ENCODE measurements at places on chromosomes 11 and 22.

- no peak for DNase-seq
Observed at GRCh38 chr11:57182896-57183295, 1.1 kb downstream of the LRRC55 start.

- no peak for DNase-seq
Observed at GRCh38 chr22:49464037-49464436, 363.6 kb downstream of the BRD1 start.

DNA sequence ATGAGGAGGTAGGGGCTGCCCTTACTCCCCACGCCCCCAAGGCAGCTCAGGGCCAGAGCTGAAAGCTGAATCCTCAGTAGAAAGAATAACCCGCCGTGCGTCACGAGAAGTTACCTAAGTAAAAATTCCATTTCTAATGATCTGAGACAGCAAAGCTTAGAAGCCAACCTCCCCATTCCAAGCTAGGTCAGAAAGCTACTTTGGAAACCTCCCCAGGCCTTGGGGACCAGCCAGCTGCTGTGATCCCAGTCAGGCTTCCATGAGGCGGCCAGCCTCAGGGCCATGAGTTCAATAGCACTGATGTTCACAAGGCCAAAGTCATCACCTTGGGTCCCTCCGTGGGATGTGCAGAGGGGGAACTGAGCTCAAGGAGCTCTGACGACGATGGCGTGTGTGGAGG is 6.9 kb downstream of the SHISAL1 start:
- DNase-seq, result no peak

DNA sequence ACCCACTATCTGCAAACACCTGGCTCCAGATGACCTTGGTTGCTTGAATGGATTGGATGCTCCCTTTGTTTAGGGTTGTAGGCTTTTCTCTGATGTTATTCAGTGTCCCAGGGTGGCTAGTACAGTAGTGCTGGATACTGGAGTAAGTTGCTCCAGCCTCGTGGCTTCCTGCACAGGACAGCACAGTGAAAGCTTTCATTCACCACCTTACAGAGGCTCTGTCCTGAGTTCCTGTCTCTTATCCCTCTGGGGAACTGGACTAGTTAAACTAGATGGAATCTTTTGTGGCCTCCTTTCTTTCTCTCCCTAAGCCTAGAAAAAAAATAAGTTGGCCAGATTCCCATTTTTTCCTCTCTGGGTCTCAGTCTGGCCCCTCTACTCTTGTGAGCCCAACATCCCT is 42.6 kb downstream of the MRPL48 start:
- DNase-seq, result no peak

GRCh38 chr11:123690485-123690884 is 36.1 kb upstream of the SCN3B start:
- no peak for DNase-seq

- no peak for DNase-seq
Observed at GRCh38 chr11:37689951-37690350, 1091.9 kb upstream of the RAG2 start.

DNA sequence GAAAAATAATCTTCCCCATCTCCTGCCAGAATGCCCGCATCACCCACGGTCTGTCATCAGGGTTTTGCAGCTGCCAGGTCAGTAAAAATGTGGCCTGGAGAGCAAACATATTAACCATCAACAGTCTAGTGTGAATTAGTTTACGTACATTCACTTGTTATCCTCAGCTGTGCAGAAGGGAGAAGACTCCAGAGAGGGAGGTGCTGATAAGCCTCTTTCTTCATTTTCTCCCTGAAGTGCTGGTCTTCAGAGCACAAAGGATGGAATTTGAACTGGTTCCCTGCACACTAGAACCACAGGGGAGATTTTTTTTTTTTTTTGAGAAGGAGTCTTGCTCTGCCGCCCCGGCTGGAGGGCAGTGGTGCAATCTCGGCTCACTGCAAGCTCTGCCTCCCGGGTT is 8.2 kb downstream of the FGF19 start:
- DNase-seq, result no peak

GRCh38 chr11:76776472-76776871 is 6.7 kb upstream of the TSKU start:
- DNase-seq, result no peak

DNA sequence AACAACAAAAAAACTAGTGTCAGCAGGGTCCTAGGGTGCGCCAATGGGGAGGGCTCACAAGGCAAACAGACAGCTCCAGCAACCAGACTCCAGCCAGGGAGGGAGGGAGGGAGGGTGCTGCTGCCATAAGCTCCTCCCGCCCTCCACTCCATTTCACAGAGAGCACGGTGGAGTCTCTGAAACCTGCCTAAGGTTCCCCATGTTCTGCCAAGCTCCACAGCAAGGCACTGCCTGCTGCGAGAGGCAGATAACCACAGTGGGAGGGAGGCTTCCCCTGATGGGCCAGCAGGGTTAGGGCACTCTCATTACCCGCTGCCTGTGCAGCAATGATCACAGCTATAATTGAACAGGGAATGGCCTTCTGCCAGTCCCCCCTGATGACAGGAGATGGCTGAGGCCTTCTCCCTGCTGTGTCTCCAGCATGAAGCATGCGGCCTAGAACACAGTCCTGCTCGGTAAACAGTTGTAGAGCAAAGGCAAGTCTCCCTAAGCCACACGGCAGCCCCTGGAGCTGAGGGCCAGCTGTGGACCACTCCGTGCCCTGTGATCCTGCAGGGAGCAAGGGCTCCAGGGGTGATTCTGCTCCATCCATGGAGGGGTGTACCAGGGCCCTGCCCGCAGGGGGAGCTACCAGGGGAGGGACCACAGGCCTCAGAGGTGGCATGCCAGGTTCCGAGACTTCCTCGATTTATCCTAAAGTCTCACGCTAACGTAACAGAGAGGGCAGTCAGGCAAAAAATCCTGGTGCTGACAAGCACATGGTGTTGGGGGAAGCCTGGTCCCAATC is 42.9 kb downstream of the PC start:
- DNase-seq, result no peak

DNA sequence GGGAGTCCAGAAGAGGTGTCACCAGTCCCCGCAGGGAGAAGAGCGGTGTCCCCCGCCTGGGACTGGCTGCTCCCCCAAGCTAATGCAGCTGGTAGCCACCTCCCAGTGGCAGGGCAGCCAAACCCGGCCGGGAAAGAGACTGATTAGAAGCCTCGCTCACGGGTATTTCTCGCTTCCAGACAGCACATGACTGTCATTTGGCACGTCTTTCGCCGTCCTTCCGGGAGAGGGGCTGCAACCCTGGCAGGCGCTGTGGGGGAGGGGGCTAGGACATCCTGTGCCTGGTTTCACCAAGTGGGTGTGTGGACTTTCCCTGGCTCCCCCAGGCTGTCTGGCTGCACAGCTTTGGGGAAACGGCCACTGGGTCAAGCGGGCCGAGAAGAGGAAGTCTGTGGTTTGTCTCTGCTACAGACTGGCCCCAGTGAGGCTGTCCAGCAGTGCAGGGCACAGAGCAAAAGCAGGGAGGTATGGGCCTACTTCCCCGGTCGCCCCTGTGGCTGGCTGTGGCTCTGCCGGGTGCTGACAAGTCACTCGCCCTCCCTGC is 3.8 kb downstream of the CD81 start:
- DNase-seq, result no peak

GRCh38 chr11:8484251-8484650 is 109.8 kb downstream of the STK33 start:
- no peak for DNase-seq

DNA sequence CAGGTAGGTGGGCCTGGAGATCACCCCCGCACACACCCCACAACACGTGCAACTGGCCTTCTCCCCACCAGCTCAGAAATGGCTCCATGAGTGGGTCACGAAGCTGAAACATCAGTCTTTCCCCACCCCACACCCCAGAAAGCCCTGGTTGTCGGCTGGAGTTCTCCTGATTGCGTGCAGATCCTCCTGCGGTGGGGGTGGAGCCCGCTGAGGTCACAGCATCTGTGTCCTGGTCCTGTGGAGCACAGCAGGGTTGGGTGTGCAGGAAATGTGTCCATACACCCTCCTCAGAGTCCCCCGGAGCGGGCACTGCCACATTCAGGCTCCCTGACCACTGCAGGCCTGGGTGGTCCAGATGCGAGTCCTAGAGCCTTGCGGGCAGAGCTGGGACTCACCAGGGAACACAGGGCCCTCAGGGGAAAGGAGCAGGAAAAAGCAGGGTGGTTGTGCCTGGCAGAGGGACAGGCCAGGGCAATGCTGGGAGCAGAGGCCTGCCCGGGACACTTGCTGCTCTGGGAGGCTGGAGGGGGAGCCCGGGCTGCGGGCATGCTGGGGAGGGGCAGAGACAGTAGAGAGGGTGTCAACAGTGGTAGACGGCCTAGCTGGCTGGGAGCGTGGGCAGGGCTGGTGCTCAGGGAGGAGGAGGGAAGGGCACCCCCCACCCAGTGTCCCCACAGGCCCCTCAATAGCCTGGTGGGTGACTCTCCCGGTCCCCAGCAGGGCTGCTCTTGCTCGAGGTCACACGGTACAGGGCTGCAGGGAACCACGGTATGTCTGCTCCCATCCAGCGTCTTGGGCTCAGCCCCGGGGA is 42.4 kb upstream of the PPARA start:
- no peak for DNase-seq

GRCh38 chr11:63920126-63920938 is 3.4 kb upstream of the RCOR2 start:
- DNase-seq, result no peak

- no peak for DNase-seq
Observed at GRCh38 chr11:118792570-118793124, 1.7 kb upstream of the DDX6 start.

- no peak for DNase-seq
Observed at GRCh38 chr11:100484948-100485347, 202.1 kb upstream of the ARHGAP42 start.

DNA sequence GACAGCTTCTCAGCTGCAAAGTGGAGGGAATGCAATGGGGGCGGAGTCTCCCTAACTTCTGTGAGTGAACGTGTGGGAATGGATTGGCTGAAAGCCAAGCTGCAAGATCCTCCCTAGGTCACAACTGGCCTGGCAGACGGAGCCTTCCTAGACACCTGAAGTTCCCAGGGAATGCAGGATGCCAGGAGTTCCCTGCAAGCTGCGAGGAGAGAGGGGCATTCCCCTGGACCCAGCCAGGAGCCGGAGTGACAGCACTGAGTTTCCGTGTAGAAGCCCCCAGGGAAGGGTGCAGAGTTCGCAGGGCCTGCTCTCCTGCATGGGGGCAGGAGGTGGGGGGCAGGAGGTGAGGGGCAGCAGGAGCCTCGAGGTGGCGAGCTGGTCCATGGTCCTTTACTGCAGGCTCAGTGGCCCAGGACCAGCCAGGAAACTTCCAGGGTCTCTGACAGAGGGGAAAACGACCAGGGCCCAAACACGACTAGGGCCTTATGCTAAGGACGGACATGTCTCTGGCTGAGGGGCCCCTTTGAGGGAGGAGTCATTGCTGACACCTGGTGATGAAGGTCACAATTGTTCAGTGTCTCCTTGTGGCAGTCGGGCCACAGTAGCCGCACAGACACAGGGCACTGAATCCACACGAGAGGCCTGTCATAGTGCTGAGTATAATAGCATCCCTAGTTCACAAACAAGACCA is 141.4 kb downstream of the FBXO7 start:
- no peak for DNase-seq

GRCh38 chr11:24078018-24078417 is 418.8 kb upstream of the LUZP2 start:
- DNase-seq, result no peak

DNA sequence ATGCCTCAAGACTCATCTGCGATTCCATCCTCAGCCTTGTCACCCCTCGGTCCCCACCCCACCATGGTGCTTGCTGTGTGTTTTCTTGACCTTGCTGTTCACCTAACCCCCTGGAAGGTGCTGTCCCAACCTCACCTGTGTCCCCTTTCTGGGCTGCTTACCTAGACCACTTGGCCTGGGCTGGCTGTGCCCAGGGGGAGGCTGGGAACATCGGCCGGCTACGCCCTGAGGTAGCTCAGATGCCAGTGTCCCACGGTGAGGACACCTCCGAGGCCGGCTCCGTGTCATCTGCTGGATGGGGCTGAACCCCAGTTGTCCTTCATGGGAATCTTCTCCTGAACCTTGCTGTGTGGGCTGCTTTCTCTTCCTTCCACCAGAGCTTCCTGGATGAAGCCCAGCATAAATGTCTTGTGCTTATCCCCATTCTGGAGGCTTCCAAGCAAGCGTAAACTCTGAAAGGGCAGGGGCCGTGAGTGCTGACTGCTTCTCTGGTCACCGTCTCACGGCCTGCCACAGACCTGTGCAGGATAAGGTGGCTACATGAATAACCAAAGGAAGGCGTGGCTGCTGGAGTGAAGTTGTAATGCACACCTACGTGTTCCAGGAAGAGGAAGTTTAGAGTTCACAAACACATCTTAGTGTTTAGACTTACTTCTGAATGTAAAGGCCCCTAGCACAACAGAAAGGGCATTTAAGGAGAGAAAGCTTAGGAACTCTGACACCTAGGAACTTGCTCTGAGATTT is 724.3 kb downstream of the TBC1D22A start:
- no peak for DNase-seq

DNA sequence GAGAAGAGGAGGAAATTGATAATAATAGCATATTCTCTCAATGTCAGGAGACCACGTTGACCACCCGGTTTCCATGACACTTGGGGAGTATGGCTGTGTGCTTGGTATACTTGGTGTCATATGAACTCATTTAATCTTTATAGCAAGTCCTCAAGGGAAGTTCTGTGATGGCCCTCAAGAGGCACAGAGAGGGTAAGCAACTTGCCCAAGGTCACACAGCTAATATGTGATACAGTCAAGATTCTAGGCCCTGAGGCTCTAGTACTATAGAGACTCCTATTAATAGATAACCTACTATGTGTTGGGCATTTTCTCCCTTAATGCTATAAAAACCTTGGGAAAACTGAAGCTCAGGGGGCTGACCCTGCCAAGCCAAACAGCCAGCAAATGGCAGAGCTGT is 10.6 kb upstream of the CACNG2 start:
- no peak for DNase-seq

- no peak for DNase-seq
Observed at GRCh38 chr11:28713850-28714249, 605.7 kb downstream of the METTL15 start.

DNA sequence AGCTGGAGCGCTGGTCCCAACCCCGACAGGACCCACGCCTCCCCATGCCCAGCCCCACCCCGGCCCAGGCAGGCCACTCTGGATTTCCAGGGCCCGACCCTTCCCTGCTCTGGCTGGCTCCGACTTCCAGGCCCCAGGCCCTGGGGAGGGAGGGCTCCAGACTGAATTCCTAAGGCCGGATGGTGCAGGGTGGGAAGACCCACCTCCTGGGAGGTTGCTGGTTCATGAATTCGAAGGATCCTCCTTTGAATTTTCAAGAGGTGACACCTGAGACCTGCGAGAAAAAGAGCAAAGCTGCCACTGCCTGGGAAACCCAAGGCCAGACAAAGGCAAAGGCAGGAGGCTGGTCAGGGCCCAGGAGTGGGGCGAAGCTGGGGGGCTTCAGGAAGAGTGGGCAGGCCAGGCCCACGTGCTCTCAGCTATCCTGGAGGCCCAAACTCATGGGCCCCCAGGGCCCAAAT is 47.0 kb upstream of the LINC01488 start:
- no peak for DNase-seq

- DNase-seq, result no peak
Observed at GRCh38 chr11:93663021-93663420, 1.5 kb downstream of the CEP295 start.

- no peak for DNase-seq
Observed at GRCh38 chr22:29914165-29914564, 31.2 kb downstream of the MTMR3 start.
